ENCODE measurements at places on chromosomes 13 and 19. TPM values are rescaled to one million over a fixed set of nuclear protein-coding genes. Genes with fewer than 3 reads are reported as not detected.

The CYP4F22 gene
- not detected for total RNA-seq

The LGI4 gene
- 0.13 TPM for total RNA-seq

The UQCR11 gene
- 154 TPM for total RNA-seq

The RFXAP gene
- total RNA-seq, result 1.1 TPM

The ERICH4 gene
- not detected for total RNA-seq

The RNASEH2A gene
- 26.5 TPM for total RNA-seq

The KIR3DL1 gene
- not detected for total RNA-seq

The ZNF497 gene
- 1.8 TPM for total RNA-seq

The SIGLEC5 gene
- not detected for total RNA-seq

The S1PR2 gene
- 1.4 TPM for total RNA-seq

The IGFL1 gene
- total RNA-seq, result 1.3 TPM

The MIR17HG gene
- 1.5 TPM for total RNA-seq

The DBP gene
- total RNA-seq, result 1.4 TPM
